ENCODE measurements at places on chromosomes 11 and 22.
A peak's percentile ranks its signal among the peaks of the same experiment; 100 is the strongest.

DNA sequence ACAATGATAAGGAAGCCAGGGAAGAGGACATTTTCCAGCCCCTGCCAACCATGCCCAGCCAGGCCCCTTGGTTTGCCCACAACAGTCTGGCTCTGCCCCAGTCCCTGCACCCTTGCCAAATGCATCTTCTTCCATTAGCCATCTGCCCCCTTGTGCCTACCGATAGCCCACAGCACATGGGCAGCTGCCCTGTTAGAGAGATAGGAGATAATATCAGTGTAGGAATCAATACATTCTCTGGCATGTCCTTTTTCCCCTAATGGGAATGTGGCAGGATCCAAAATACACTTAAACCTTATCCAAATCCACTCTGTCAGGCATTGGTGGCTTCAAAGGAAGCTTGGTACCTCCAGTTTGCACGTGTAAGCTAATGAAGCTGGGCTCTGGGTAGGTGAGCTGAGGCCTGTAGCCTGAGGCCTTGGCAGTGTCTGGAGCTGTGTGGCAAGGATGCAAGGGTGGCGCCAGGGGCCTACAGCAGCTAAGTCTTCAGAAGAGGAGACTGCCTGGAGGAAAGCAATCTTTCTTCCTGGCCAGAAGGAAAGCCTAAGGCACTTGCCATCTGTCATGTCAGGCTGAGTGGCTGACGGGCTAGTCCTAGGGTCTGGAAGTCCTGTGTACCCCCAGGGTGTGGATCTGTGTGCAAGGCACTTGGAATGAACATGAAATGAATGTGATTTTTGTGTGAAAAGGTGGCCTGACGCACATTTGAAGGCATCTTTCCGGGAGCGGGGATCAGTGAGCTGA is 164.2 kb upstream of the TBCEL start:
- DNase-seq = no peak

- DNase-seq = no peak
These were observed 58.9 kb downstream of the LINC01488 start for GRCh38 chr11:69540118-69541000.

DNA sequence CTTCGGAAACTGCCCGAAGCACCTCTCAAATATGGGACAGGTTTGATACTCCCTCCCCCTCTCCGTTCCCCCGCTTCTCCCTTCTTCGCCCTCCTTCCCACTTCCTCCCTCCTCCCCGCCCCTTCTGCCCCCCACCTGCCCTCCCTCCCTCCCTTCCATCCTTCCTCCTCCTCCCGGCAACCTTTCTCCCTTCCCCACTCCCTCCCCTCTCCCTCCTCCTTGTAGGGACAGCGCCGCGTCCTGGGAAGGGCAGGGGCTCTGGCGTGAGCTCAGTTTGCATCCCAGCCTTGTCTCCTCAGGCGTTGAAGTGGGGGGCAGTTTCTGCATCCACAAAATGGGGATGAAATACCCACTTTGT is 6.1 kb upstream of the NFAM1 start:
- no peak for DNase-seq

- peak; percentile 72 for DNase-seq
These were observed 8.3 kb upstream of the HTR3B start for GRCh38 chr11:113896156-113896879.

DNA sequence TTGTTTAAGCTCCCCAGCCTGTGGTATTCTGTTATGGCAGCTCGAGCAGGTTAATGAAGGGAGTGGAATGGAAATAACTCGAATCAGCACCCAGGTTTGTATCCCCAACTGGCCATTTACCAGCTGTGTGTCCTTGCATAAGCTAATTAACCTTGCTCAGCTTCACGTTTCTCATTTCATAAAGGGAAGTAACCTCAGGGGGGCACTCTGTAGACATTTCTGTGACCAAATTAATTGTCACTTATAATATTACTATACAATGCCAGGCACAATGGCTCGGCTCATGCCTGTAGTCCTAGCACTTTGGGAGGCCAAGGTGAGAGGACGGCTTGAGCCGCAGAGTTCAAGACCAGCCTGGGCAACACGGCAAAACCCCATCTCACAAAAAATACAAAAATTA is 13.8 kb downstream of the ADA2 start:
- DNase-seq = peak; percentile 41

- no peak for DNase-seq
These were observed 7.2 kb downstream of the WT1 start for GRCh38 chr11:32427935-32428664.

DNA sequence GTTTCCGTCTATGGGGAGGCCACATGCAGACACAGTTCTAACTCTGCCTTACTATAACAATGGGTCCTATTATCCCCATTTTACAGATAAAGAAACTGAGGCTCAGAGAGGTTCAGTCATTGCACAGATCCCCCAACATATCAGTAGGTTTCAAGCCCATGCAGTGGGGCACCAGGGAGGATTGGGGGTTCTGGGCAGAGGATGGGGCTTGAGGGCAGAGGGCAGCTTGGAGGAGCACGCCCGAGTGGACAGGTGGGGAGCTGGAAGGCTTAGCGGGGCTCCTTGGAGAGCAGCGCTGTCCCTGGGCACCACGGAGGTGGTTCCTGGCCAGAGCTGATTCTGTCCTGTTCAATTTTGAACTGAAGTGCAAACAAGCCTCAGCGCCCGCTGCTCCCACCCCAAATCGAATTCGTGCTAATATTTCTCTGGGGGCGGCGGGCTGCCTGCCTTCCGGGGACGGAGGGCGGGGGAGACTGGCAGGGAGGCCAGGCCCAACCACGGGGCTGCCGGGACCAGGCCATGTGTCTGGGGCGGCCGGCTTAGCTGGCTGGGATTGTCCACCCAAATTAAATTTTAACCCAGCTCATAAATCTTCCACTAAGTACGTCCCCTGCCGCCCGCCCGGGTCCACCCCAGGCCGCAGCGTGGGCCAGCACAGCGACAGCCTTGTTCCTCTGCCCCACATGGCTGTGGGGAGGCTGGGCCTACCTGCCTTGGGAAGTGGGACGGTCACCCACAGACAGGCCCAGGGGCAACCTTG is 49.4 kb downstream of the FLRT1 start:
- no peak for DNase-seq

DNA sequence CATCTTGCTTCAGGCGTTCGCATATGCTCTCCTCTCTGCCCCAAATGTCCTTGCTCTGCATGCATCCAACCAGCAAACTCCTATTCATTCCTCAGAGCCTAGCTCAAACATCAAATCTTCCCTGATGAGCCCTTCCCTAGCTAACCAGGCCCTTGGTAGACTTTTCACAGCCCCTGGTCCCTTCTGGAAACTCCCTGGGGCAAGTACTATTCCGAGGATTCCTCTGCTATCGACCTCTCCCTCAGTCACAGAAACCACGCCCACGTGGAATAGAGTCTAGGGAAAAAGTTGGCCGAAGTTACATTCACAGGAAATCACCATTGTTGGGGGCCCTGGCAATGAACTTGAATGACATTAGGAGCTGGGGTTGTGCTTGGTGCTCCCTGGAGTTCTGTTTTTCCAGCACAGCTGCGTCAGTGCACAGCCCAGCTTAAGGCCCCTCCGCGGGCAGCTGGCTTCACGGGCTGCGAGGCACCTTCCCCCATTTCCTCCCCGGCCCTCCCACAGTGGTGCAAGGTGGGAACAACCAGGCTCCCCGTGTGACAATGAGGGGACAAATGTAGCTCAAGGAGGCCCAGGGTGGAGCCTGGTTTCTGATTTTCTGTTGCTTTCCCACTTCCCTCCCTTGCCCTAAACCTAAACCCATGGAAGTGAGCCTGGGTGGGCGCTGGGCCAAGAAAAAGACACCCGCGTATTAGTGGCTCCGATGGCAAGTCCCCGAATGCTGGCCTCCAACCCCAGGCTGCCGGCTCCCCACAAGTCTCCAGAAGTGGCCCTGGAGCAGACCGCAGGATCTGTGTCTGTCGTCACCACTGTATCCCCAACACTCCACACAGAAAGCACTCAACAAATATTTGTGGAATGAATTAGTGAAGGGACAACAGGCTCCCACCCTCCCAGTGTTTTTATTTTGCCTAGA is 4.3 kb upstream of the ATP5MGL start:
- DNase-seq = peak; percentile 33

DNA sequence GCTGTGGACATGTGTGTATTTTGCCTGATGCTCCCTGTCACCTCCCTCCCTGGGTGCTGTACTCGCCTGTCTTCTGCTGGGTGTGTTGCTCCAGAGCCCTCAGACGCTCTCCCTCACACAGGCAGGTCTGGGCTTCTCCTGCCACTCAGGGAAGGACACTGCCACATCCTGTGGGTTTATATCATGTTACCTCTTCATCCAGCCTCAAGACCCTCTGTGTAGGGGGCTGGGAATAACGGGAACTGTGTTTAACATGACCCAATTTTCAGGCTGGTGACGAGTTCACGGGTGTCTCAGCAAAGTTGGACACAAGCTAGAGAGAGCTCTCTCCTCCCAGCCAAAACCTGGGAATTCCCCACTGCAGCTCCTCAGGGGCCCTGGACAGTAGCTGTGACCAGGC is 24.6 kb downstream of the MYBPC3 start:
- DNase-seq = no peak

- DNase-seq = no peak
These were observed 134.5 kb upstream of the FIBIN start for GRCh38 chr11:26859416-26859815.

DNA sequence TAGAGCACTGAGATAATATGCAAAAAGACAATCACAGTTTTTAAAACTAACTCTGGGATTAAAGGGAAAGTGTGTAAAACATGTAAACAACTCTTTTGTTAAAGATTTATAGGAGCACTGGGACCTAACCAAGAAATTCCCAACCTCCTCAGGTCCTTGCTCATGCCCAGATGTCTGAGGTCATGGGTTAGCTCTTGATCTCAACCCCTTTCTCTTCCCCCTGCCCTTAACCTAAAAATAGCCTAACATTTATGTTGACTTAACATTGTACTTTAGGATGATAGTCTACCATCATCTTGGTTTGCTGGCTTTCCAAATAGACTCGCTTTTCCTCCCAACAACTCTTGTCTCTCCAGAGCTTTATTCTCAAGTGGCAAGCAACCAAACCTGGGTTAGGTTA is 258.2 kb upstream of the FAT3 start:
- no peak for DNase-seq

DNA sequence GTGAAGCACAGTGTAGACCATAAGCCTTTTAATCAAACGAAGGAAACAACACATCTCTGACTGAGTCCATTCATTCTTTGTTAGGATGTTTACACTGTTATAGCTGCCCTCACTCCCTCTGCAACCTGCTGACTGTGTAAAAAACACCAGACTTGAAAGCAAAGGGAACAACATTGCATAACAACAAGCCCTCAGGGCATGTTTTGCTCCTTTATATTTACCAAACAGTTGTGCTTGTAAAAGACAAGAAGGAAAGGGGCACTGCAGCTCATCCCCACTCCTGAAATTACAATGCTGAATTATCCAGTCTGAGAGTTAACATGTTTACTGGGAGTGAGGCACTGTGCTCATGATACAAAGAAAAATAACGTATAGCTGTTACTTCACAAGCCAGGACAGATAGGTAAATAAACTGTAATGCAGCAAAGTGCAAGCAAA is 46.4 kb downstream of the RAB30 start:
- no peak for DNase-seq

DNA sequence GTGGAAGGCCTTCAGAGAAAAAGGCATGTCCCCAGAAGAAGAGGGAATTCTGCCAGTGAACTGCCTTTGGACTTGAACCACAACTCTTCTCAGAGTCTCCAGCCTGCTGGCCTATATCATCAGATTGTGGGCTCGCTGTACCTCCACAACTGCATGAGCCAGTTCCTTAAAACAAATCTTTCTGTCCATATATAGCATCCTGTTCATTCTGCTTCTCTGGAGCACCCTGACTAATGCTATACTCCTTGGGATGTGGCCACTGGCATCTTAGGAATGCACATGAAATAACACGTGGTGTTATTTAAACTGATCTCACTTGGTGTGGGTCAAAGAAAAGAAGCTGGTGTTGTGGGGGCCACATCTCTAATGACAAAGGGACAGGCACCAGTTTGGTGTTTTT is 58.3 kb upstream of the VSTM5 start:
- DNase-seq = no peak

DNA sequence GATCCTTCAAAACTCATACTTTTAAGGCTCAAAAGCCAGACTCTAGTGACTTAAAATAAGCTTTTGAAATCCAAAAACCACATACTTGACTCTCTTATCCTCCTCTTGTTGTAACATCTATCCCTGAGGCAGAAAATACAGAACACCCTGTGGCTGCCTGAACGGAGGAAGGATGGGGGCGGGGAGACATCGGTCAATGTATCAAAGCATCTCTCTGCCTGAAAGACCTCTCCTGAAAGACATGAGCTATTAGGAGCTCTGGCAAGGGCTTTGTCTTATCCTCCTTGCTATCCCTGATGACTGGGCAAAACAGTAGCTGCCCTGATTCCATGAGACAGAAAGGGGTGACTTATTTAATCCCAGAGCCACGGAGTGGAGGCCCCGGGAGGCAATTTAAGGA is 122.4 kb downstream of the MN1 start:
- no peak for DNase-seq

GRCh38 chr11:115767047-115767802 is 263.0 kb upstream of the CADM1 start:
- no peak for DNase-seq

DNA sequence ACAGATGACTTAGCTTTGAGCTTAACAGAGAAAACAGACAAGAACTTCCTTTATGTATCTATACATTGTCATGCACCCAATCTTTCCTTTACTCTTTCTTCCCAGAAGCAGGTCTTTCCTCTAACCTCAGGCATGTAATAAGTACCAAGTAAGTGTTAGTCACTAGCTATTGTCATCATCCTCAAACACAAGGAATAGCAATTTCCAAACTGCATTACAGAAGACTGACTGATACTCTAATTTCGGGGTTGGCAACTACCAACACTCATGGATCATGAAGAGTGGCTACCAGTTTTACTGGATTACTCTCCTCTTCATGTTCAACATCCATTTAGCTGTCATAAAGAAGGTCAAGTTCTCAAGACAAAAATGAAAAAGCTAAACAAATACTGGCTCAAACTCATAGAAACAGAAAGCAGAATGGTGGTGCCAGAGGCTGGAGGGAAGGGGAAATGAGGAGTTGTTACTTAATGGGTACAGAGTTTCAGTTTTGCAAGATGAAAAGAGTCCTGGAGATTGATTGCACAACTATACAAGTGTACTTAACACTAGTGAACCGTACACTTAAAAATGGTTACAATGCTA is 111.6 kb downstream of the SIK3 start:
- DNase-seq = peak; percentile 60

DNA sequence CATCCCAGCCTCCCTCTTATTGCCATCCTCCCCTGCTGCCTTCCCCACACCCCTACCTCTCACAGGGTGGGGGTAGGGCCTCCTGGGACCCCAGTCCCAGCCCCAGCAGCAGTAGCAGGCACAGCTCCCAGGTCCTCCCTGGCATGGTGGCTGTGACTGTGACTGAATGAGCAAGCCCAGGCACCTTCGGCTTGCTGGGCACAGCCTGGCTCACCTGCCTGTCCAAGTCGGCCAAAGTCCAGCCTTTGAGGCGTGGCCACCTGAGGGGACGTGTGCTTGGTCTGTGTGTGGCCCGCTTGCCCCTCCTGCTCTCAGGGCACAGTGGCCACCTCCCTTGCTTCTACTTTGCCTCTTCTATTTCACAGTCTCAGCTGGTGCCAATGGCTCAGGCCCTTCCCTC is at the start of gene TREH:
Gene TREH (minus strand): TSS at position 168 of the 400 bp plus-strand sequence. CDS start 23 bp downstream, at position 145.
- no peak for DNase-seq

Measured in hematopoietic multipotent progenitor cell treated with erythropoietin and hydrocortisone succinate and interleukin-3 and kit ligand, for 6 days (in vitro differentiated cells).